Neural progenitor cell (in vitro differentiated cells): ENCODE measurements at places on chromosomes 2 and 18. TPM values are rescaled to one million over a fixed set of nuclear protein-coding genes. Genes with fewer than 3 reads are reported as not detected.

Gene CPO
- total RNA-seq: not detected in 2 replicates

DNA sequence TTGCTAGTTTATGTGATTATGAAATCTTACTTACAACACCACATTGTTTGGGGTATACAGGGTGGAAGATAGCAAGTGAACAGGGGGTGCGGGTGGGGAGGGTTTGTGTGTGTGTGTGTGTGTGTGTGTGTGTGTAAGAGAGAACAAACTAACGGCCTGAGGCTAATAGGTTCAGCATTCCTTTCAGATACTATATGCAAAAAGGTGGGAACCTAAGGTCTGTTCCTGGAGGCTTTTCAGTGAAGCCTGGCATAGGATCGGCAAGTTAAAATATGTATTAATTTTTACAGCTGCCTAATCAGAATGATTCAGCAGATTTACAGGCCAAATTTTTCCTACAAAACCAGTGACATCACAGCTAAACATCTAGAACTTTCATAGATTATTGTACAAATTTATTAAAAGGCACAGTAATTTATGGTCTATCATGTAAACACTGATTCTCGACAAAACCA is 7.6 kb upstream of the SPDYA start:
- no peaks in the 10 kb centered on the region for H3K4me1 ChIP-seq
- no peaks in the 10 kb centered on the region for H3K27me3 ChIP-seq
- no peak overlapping the region for H3K27ac ChIP-seq
- peaks cover 29% of the 10 kb centered on the region for H3K36me3 ChIP-seq
- no peak overlapping the region for H3K4me3 ChIP-seq

- no peaks in the 10 kb centered on the region for H3K36me3 ChIP-seq
- no peaks in the 10 kb centered on the region for H3K27me3 ChIP-seq
- no peak overlapping the region for H3K4me3 ChIP-seq
- DNase-seq: no peak
Measured at GRCh38 chr2:31384351-31384750, 30.2 kb downstream of the XDH start.

- H3K27ac ChIP-seq: no peak overlapping the region
- H3K36me3 ChIP-seq: no peaks in the 10 kb centered on the region
- H3K27me3 ChIP-seq: no peaks in the 10 kb centered on the region
- no peak for DNase-seq
- H3K4me1 ChIP-seq: no peaks in the 10 kb centered on the region
Measured at GRCh38 chr2:240686460-240686859, 3.8 kb upstream of the AQP12B start.

DNA sequence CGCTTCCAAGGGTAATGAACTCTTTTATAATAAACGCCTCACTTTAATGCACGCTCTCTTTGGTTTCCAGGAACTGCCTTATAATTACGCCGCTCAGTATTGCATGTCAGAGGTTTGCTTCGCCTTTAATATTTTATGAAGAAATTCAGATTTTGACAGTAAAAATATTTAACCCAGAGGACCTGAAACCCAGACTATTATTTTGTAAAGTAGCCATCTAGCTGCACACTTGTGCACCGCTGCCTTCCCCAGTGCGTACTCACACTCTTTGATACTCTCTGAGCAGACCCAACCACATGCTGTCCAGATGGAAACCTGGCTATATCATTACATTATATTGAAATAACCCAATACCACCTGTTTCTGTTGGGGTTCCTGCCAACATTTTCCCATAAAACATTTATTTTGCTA is 270.1 kb downstream of the C1D start:
- no peaks in the 10 kb centered on the region for H3K4me1 ChIP-seq
- H3K27ac ChIP-seq: no peak overlapping the region
- H3K4me3 ChIP-seq: no peak overlapping the region
- no peak for DNase-seq
- no peaks in the 10 kb centered on the region for H3K36me3 ChIP-seq

GRCh38 chr2:112794131-112794733 is 9.9 kb upstream of the IL1A start:
- no peak overlapping the region for H3K4me3 ChIP-seq
- DNase-seq: no peak
- no peaks in the 10 kb centered on the region for H3K4me1 ChIP-seq
- H3K36me3 ChIP-seq: no peaks in the 10 kb centered on the region
- no peak overlapping the region for H3K27ac ChIP-seq
